ENCODE measurements at places on chromosomes 1 and 21.

DNA sequence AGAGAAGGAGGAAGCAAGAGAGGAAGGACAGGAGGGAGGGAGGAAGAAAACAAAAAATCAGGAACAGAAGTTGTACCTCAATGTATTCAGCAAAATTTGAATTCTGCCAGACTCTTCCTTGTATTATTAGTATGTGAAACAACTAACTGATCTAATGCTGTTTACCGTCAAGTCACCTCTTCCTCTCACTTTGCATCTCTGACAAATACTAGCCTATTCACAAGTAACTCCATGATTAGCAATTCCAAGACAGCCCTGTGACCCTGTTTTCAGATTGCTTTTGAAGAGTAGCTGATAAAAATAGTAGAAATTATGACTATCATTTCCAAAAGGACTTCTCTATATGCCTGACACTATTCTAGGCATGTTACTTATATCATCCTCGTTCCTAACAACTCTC lies 445.4 kb downstream of the NEGR1 start:
- no peak for DNase-seq

DNA sequence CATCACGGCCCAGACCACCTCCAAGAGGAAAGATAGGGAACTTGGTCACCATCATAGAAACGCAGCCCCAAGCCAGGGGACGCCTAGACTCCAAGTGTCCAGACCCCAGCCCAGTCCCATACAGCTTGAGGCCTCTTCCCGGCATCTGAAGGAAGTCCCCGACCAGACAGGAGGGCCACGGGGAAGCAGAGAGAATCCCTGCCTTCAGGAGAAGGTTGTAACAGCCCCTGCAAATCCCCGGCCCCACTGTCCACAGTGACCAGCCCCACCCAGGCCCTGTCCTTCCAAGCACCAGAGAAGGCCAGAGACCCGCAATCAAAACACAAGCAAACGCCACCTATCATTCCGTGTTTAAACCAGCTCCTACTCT lies 1.7 kb downstream of the SLC19A1 start:
- no peak for DNase-seq

DNA sequence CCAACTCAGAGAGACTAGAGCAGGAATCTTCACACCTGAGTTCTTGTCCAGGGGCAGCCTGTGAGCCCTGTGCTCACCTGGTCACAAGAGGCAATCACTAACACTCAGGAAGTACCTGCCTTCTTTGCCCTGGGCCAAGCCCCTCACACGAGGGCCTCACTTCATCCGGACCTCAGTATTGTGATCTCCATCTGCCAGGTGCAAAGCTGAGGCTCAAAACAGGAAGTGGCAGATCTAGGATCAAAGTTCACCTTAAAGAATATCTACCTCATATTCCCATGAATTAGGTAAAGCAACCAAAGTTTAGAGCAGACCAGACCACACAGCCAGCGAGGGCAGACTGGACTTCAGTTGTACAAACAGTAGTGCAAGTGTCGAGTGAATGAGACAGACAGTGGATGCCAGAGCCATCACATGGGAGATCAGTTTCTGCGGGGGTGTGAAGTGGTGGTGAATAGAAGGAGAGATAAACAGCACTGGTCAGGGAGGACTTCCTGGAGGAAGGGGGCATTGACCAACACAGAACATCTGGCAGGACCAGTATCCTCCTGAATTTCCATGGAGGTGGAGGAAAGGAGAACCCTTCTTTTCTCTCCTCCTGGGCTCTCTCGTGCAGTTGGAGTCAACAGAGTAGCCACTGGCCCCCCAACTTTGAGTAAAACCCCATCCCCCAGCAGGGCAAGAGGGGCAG lies 116.6 kb upstream of the ZBTB40 start:
- DNase-seq = no peak

DNA sequence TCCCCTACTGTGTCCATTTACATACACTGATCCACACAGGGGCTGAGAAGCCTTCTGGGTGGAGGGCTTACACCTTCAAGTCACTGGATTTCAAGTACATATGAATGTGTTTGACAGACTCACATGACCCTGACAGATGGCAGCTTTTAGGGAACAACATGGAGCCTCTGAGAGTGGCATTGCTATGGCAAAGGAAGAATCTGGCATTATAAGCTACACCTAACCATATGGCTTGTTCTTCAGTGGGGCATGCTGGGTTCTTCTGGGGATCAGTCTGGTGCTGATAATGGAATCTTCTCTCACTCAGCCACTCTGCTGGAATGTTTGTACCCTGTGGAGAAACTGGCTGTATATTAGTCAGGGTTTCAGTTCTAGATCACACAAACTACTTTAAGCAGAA lies 68.5 kb upstream of the PDE4B start:
- no peak for DNase-seq

GRCh38 chr1:153478692-153479618 lies 18.5 kb upstream of the S100A7 start:
- DNase-seq = no peak

DNA sequence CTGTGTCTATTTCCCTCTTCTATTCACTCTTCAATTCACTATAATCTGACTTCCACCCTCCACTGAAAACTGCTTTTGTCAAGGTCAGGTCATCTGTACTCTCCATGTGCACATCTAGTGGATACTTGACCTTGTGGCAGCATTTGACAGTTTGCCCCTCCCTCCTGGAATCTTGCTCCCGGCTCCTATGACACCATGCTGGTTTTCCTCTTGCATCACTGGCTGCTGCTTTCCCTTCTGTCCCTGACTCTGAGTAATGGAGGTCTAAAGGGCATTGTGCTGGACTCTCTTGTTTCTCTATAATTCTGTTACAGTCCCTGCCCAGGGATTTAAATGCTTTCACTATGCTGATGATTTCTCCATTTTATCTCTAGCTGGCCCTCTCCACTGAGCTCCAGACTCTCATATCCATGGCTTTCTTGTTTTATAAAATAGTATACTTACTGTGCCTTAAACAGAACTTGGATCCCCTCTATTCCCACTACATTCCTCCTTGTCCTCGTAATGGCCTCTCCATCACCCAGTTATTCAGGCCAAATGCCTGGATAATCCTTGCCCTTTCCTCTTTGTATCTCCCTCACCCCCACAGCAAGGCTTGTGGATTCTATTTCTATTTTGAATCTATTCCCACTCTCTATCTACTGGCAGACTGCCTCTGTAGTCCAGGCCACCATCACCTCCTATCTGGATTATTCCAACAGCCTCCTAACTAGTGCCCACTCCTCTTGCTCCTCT lies 36.8 kb upstream of the PODN start:
- DNase-seq = no peak

- no peak for DNase-seq
These were observed 26.6 kb upstream of the ACBD6 start for GRCh38 chr1:180528868-180529470.

DNA sequence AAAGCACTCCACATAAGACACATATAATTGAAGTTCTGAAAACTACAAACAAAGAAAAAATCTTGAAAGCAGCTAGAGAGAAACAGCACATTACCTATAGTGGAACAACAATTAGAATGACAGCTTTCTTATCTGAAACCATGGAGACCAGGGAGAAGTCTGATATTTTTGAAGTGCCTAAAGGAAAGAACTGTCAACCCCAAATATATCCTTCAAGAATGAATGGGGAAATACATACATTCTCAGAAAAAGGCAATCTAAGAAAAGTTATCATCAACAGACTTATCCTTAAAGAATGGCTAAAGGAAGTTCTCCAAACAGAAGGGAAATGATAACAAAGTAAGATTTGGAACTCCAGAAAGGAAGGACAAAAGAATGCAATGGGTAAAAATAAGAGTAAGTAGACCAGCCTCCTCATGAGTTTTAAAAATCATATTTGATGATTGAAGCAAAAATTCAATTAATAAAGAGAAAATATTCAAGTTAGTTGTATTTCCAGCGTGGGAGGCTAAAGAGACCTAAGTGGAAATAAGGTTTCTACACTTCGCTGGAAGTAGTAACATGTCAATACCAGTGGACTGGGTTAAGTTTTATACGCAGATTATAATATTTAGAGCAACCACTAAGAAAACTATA lies 170.8 kb upstream of the SAMSN1 start:
- DNase-seq = no peak

DNA sequence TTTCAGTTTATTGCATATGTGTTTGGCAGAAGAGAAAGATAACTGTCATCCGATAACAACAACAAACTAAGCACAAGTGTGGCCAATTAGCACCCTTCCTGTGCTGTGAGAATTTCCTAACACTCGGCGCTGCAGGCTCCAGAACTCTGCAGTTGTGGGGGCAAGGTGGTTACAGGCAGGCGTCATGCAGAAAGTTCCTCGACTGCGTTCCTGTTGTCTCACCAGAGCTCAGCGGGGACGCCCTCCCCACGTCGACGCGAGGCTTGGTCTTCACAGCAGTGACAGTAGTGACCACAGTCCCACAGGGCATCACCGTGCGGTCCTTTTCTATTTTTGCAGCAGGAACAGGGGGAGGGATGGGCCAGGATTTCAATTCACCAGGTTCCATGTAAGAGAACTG lies 27.6 kb upstream of the PRDM15 start:
- DNase-seq = no peak

- DNase-seq = no peak
These were observed 7.1 kb upstream of the IL12RB2 start for GRCh38 chr1:67300561-67300960.

DNA sequence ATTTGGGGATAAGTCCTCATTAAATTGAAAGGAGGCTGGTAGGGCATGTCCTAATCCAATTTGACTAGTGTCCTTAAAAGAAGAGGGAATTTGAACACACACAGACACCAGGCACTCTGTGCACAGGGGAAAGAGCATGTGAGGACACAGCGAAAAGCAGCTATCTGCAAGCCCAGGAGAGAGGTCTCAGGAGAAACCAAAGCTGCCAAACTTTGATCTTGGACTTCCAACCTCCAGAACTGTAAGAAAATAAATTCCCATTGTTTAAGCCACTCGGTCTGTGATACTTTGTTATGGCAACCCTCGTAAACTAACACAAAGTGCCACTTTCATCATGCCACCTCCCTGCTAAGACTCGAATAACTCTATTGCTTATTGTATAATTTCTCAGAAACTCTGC lies 13.8 kb downstream of the PLA2G4A start:
- DNase-seq = no peak

- DNase-seq = no peak
These were observed 1402.0 kb downstream of the MRPL39 start for GRCh38 chr21:24205319-24205718.

DNA sequence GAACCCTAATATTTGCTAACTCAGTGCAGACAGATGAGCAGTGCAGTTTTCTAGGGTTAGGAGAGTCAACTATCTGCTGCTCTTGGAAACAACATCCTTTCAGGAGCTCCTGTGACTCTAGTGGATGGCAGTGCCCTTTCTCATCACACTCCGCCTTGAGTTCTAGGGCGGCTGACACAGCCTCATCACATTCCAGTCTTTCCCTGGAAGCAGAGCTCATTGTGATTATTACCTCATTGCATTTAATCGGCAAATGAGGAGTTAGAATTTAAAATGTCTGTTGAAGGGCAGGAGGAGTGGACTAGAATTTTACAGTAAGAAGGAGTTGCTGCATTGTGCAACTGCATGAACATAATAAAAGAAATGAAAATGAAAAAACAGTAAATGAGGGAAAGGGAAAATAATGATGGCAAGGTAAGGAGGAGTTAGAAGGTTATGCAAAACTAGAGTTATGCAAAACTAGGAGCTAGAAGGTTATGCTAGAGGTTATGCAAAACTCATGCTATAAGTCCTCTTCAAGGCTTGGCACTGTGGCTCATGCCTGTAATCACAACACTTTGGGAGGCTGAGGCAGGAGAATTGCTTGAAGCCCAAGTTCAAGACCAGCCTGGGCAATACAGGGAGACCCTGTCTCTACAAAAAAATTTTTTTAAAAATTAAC lies 6.9 kb upstream of the PTGFRN start:
- no peak for DNase-seq

- no peak for DNase-seq
These were observed 2.0 kb downstream of the RNF186 start for GRCh38 chr1:19812875-19813642.

- no peak for DNase-seq
These were observed 92.9 kb downstream of the PIGK start for GRCh38 chr1:77126307-77126706.

- no peak for DNase-seq
These were observed 730 bp downstream of the NOS1AP start for GRCh38 chr1:162070094-162070748.
